ENCODE measurements at places on chromosomes 4 and X.

- no peak for DNase-seq
Measured at GRCh38 chr4:143207555-143207954, 22.8 kb downstream of the USP38 start.

DNA sequence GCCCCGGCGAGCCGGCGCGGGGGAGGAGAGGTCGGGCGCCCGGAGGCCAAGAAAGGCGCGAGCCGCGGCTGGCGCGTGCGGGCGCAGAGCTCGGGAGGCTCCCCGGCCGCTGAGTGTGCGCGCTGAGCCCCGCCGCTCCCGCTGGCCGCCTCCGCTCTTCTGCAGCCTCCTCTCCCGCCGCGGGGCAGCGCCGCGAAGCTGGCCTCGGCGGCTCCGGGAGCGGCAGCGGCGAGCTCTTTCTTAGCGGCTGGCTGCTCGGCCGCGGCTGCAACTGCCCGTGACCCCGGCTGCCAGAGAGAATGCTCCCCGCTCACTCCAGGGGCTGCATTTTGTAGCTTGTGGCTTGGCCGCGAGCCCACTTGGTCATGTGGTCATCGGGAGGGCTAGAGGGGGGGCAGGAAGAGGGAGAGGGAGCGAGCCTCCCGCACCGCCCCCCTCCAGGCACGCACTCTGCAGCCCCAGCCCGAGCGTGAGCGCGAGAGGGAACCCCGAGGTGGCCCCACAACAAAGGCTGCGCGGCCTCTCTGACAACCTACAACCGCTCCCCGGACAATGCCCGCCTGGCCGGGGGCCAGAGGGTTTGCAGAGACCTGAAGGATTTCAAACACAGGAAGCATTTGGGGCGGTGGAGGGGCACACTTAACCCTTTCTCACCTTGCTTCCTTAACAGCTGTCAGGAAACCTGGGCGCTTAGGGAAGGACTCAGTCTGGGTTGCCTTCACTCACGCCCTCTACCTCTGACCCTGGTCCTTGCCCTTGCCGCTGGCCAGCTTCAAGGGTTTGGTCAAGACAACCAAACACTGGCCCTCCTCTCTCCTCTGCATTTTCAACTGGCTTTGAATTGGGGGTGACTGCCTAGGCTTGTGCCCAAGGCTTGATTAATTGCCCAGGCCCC lies at the start of gene APLN:
APLN (minus strand) TSS at position 305 of the 895 bp plus-strand sequence. CDS start 326 bp downstream, outside the sequence.
- DNase-seq = peak; percentile 23

GRCh38 chr4:1378559-1379231 lies 27.5 kb downstream of the NKX1-1 start:
- peak; percentile 10 for DNase-seq

GRCh38 chrX:13346646-13347045 lies 26.8 kb upstream of the ATXN3L start:
- DNase-seq = no peak

DNA sequence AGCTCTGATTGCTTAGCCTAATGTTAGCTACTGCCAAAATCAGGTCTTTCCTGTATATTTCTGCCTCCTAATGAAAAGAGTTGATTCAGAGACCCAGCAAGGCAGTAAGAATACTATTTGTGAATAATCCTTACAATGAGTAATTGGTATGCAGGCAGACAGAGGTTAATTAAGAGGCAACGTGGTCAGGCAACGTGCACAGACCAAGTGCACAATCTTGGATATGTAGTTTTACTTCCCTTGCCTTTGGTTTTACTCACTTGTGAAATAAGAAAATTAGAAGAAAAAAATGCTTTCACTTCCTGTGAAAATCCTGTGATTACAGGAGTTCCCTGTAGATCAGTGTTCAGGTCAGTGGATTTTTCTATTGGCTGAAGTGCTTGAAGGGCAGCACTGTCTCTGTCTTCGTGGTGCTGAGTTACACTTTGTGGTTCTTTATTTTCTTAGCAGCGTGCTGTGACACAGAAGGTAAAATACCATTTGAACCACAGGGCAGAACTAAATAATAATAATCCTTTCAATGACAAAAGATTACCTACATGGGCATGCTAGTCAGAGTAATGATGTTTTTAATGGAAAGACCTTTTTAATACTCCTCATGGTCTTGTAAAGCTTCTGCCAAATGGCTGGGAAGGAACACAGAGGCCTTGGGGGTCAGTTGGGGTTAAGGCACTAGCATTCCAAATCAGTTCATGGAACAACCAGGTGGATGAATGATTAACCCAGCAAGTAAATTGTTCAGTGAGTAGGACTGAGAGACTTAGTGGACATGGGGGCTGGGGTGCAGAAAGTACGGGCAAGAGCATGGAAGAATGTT lies 430.9 kb downstream of the MAPK10 start:
- DNase-seq = no peak

DNA sequence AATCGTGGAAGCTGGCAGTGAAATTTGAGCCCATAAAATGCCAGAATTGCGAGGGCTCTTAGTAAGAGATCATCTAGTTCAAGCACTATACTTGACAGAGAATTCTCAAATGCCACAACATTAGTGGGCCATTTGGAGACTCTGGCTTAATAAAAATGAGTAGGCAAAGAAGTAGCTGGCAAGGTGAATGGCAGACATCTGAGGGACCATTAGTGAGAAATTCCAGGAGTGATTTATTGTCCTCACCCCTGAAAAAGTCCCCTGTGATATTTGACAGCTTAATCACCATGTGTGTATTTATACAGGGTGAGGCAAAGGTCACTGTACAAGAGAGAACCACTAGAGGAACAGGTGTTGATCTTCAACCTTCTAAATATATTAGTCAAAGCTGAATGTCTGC lies 207.5 kb downstream of the CHRDL1 start:
- DNase-seq = no peak

GRCh38 chrX:135643916-135644315 lies 69.5 kb upstream of the CT45A1 start:
- DNase-seq = no peak

GRCh38 chrX:129777218-129778030 lies 2.3 kb upstream of the SASH3 start:
- DNase-seq = peak; percentile 66

GRCh38 chrX:35076061-35076460 lies 133.5 kb downstream of the FAM47B start:
- no peak for DNase-seq

- DNase-seq = no peak
Measured at GRCh38 chr4:99720206-99720605, 62.6 kb upstream of the C4orf54 start.

DNA sequence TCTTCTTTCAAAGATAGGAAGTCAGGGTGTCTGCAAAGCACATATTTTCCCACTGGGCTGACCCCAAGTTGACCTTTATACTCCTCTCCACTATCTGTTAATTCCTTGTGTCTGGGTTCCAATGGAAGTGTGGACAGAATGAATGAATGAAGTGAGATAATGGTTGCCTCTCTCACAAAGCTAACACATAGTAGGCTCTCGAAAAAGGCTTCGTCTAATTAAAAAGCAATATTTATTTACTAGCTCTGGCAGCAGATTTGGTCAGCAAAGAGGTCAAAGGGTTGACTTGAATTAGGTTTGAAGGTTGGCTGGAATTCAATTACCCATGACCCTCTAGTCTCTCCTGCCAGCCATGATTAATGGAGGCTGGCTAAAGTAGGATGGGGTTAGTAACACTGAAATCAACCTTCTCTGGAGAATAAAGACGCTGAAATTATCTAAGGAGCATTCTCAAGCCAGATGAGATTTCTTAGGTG lies 280.3 kb upstream of the KLF3 start:
- no peak for DNase-seq

- DNase-seq = no peak
Measured at GRCh38 chr4:36277533-36277932, 3.9 kb upstream of the DTHD1 start.

DNA sequence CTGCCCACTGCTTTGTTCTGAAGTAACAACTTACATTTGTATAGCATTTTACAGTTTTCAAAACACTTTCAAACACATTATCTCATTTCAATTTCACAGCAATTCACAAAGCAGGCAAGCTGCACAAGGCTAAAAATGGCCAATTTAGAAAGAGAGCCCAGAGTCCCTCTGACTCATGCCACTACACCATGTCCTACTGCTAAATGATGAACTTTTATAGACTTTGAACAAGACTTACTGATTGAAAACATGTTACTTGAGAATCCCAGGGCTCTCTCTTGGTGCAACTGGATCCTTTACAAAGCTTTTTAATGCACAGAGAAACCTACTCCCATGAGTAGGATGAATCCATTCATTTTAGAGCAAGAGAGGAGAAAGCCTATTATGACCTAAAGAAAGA lies 5.8 kb upstream of the G3BP2 start:
- no peak for DNase-seq

- no peak for DNase-seq
Measured at GRCh38 chr4:77777135-77777807, 41.9 kb downstream of the CNOT6L start.

DNA sequence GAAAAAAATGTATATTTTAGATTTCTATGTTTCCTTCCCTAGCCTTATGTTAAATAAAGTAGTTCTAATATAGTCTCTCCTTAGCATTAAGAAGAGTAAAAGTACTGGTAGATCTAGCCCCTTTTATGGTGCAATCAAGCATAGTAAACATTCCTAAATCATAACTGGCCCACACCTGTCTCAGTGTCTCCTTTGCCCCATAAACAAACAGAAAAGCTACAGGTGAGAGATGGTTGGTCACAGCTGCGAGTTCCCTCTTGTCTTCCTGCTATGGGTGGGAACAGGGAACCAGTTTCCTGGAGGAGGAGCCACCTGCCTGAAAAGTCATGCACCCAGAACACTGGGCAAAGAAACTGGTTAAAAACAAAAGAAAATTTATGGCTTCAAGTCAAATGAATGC lies 16.6 kb downstream of the SOWAHB start:
- no peak for DNase-seq

- no peak for DNase-seq
Measured at GRCh38 chrX:96688789-96689188, 4.1 kb downstream of the DIAPH2 start.

- no peak for DNase-seq
Measured at GRCh38 chr4:60327651-60328050, 872.5 kb upstream of the ADGRL3 start.

DNA sequence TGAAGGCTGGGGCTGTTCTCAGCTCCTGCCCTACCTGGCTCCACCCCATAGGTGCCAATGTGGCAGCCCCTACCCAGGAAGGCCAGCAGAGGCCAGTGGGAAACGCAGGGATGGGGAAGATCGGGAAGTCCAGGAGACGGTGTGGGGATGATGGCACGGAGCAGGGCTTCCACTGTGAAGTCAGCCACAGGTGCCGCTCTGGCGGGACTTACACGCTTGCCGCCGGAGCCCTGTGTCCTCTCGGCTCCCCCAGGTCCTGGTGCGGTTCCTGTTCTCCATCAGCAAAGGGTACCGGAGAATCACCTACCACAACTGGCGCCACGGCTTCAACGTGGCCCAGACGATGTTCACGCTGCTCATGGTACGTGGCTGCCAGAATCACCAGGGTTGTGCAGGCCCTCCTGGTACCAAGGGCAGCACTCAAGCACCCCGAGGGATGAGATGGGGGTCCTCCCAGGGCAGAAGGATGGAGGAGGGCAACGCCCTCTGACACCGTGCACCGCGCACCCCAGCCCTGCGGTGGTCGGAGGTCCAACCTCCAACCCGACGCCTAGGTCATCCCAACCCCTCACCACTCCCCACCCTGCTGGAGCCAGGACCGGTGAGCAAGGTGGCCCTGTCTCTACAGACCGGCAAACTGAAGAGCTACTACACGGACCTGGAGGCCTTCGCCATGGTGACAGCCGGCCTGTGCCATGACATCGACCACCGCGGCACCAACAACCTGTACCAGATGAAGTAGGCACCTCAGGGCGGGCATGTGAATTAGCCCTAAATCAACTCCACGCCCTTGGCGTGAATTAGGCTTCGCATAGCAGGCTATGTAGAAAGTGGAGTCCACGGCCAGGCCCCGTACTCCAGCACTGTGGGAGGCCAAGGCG lies 12.0 kb downstream of the ATP5ME start:
- peak; percentile 10 for DNase-seq

- no peak for DNase-seq
Measured at GRCh38 chr4:102759831-102760644, 730 bp downstream of the MANBA start.

DNA sequence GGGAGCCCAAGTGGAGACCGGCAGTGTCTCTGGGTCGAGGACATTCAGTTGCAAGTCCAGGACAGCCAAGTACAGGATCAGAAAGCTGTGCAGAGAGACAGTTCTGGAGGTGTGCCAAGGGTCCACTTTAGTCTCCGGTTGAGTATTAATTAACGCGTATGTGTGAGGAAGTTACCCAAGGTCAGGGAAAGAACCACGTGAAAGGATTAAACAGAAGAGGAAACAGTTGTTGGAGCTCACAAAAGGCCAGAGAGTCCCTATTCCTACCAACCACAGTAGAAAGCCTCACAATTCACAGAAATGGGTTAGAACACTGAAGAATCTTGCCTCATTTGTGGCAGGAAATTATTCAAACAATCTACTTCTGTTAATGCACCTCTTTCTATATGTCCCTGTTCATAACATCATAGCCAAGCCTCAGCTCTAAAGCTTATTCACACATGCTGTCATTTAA lies 17.9 kb upstream of the NSUN7 start:
- no peak for DNase-seq

- no peak for DNase-seq
Measured at GRCh38 chrX:18210470-18210869, 10.2 kb downstream of the BEND2 start.

DNA sequence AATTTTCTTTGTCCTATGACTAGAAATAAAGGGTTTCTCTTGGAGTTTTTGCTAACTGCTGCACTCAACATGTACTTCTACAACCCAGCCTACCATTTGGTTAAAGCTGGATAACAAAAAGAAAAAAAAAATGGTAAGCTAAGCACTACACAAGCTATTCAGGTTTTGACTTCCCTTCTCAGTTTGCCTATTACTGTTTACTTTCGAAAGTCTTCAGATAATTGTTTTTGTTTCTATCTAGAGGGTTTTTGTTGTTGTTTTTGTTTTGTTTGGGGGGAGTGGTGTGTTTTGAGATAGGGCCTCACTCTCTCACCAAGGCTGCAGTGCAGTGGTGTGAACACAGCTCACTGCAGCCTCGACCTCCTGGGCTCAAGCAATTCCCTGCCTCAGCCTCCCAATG lies 46.6 kb downstream of the CLOCK start:
- no peak for DNase-seq

DNA sequence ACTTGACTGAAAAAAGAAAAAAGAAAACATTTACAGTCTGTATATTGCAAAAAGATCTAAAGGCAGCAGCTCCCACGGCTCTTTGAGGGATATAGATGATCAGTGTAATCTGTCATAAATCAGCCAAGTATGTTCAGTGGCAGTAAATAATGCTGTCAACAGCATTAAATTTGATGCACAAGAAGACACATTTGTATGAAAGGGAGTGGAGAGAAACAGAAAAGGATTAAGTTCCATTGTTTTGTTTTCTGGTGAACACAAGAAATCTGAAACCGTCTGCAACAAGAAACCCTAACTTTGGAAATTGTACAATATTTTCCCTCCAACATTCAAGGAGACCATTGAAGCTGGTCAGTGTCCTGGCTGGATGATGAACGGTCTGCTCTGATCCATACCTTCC lies 27.6 kb upstream of the C1QTNF7 start:
- no peak for DNase-seq

- DNase-seq = no peak
Measured at GRCh38 chr4:3294401-3295241, 1.8 kb downstream of the RGS12 start.

- no peak for DNase-seq
Measured at GRCh38 chrX:106177982-106178321, 9.8 kb downstream of the PWWP3B start.
